Mucosa of gallbladder (tissue), 1 donor: ENCODE measurements at places on chromosomes 3 and 15. TPM values are rescaled to one million over a fixed set of nuclear protein-coding genes. Genes with fewer than 3 reads are reported as not detected.

The GTPBP8 gene
- 17.6 TPM for total RNA-seq

DNA sequence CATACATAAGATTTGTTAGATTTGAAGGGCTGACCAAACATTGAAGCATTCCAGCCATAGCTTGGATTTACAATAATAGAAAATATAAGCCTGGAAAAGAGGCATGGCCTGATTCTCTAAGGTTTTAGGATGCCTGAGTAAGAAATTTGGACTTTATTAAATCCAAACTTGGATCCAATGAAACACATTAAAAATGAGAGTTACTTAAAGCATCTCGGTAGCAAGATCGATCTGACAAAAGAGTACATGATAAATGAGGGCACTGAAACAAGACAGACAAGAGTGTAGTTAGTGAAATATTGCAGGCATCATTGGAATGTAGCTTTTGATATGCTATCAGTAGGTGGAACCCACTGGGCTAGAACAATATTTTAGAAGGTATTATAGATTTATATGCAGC lies 855.7 kb upstream of the DPPA4 start:
- no peak for DNase-seq

GRCh38 chr3:19738846-19739245 lies 195.2 kb downstream of the EFHB start:
- no peak for DNase-seq

DNA sequence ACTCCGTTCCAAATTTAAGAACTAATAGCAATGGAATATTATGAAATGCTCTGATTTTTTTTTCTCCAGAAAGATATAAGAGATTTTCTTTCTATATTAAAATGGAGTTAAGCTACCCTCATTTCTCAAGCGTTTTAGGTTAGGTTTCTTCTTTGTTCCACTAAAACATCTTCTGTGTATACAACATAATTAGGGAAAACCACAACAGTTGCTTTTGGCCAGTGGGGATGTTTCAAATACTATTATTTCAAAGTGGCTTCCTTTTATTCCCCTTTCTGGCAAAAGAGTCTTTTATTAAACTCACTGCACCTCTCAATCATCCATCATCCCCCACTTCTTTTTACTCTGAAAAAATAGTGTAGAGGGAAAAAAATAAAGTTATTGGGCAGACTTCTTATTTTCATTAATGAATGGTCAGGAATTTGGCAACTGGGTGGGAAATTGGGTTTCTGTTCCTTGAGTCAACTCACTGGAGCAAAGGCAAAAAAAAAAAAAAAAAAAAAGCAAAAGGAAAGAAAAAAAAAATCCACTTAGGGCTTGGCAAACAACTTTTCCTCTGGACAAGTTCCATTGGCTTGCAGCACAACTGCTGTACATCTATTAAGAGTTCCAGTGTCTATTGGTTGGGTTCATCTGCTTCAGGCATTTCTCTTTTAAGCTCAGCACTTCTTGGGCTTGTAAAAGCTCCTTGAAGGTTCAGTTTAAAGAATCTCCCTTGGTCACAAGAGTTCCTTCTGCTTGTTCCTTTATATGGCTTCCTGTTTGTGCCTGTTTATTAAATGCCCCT lies 963.4 kb downstream of the ROBO1 start:
- DNase-seq = no peak

- no peak for DNase-seq
These were observed 49.3 kb downstream of the HES1 start for GRCh38 chr3:194185221-194185620.
